DMS79 (cell line): ENCODE measurements at places on chromosomes 13 and 19.

- peak; percentile 66 for DNase-seq
Observed at GRCh38 chr19:47427241-47428176, 8.2 kb upstream of the MEIS3 start.

DNA sequence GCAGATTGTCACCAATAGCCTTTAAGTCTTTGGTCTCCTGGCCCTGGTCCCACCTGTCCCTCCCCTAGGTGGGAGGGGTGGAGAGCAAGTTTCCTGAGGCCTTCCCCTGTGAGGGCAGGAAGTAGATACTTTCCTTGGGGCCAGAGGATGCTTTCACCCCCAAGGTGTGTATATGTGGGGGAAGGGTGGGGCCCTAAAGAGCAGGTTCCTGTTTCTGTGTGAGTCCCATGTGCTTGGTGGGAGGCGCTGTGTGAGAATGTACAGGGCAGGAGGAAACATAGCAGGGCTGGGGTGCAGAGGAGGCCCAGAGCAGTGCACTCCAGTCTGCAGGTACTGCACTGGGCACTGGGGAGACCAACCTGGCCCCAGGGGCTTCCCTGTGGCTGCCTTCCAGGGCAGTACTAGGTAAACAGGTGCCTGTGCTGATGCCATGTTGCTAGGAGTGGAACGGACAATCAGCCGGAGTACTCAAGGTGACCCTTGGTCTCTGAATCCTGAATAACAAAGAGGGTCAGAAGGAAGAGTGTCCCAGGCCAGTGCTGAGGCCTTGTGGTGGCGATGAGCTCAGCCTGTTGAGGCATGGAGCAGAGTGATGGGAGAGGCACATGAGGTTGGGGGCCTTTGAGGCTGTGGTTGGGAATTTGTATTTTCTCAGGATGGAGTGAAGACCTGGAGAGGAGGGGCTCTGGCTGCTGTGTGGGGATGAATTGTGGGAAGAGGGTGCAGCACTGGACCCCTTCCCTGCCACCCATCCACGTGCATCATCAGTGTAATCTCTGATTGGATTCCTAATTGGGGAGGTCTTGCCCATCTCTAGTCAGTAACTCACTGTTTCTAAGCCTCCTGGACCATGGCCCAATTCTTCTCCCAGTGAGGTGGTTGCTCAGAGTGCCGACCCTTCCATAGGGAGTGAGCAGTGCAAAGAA lies 5.1 kb downstream of the EGLN2 start:
- no peak for DNase-seq

GRCh38 chr13:42681326-42682100 lies 99.9 kb upstream of the FAM216B start:
- no peak for DNase-seq

DNA sequence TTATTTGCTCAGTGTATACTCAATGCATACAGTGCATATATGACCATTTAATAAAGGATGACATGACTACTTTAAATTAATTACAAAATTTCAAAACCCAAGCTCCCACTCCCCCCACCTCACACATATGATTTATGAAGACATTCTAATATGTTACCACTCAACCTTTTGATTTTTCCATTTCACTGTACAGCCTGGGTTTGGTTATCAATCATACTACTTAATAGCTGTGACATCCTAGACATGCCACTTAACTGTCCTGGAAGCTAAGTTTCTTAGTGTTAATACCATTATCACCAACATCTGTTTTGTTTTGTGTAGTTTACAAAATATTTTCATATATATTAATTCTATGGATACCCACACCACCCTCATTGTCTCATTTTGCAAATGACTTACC lies 42.2 kb downstream of the UBL3 start:
- DNase-seq: no peak

DNA sequence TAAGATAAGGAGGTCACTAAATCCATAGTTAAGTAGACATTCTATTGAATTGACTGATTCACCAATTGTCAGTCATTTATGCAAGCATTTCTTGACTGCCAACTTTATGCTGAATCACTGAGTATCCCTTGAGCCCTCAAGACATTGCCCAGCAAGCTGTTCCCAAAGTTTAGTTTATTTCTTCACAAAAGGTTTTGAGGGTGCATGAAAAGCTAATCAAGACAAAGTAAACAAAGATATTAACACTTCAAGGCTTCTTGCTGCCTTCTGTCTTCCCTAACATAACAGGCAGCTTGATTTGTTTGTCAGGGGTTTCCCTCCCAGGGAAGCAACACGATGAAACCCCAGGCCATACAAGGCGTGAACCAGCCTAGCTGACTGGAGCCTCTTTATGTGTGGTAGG lies 374.4 kb downstream of the SPRY2 start:
- no peak for DNase-seq

DNA sequence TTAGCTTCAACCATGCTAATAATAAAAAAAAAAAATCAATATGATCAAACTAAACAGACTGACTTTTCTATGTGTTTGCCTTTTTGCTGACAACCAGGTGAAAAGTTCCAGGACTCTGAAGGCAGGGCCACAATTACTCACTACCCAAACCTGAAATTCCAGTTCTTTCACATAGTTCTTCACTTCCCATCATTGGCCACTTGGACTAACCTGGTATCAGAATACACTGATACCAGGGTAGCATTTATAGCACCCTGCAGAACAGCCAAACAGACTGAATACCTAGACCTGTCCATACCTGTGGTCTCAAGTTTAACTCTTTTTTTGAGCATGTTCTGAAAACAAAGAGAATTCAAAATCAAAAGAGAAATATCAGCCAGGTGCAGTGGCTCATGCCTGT lies 25.1 kb downstream of the ELF1 start:
- DNase-seq: peak; percentile 40

GRCh38 chr13:95020298-95020987 lies 280.8 kb downstream of the ABCC4 start:
- DNase-seq: no peak

GRCh38 chr19:4604912-4605311 lies 34.4 kb upstream of the TNFAIP8L1 start:
- no peak for DNase-seq

DNA sequence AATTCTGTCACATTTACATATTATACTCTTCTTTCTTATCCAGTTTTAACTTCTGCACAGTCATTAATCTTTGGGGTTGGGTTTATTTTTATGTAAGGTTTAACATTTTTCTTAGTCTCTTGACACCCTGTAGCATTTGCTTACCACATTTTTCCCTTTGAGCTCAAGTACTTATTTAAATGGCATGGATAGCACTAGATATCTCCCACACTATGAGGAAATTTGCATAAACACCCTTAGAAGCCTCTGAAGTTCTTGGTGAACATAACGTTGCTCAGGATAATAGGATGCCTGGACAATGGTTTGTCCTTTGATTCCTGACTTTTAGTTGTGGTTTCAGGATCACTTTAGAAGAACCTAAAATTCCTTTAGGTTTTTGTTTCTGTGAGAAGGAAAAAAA lies 338.9 kb downstream of the PCDH17 start:
- no peak for DNase-seq

- DNase-seq: no peak
Observed at GRCh38 chr19:944171-944567, 18.3 kb downstream of the ARID3A start.

DNA sequence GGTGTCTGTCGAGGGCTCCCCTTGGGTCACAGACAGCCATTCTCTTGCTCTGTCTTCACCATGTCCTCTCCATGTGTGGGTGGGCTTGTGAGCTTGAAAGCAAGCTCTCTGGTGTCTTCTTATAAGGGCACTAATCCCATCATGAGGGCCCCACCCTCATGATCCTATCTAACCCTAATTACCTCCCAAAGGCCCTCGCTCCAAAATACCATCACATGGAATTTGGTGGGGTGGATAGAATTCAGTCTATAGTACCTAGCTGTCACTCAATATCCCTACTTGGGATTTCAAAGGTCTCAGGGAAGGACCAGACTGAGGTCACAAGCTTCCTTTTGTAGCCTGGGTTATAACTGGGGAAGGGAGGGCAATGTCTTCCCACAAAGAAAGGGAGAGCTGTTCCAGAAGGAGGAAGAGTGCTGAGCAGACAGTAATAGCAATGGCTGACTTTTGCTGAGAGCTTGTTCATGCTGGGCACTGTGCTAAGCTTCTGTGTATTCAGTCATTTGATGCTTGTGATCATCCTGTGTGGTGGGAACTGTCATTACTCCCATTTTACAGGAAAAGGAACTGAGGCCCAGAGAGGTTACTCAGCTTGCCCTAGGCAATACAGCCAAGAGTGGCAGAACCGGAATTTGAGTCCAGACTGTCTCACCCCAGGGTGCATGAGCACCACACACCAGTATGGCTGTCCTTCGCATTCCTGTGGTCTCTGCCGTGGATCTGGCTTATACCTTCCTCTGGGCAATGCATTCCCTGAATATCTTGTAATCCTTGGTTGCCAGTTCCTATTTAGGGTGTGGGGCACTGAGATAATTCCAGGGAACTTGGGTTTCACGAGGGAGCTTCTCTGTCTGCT lies 8.2 kb downstream of the FXYD5 start:
- no peak for DNase-seq

GRCh38 chr19:15913384-15913783 lies 15.5 kb upstream of the CYP4F2 start:
- DNase-seq: no peak

- DNase-seq: no peak
Observed at GRCh38 chr19:4352701-4353121, 9.3 kb downstream of the MPND start.

- no peak for DNase-seq
Observed at GRCh38 chr19:6476155-6476895, 5.3 kb downstream of the DENND1C start.

GRCh38 chr13:99385940-99386339 lies 78.7 kb upstream of the GPR183 start:
- DNase-seq: peak; percentile 42

- no peak for DNase-seq
Observed at GRCh38 chr19:13119627-13120026, 1.6 kb downstream of the NACC1 start.

DNA sequence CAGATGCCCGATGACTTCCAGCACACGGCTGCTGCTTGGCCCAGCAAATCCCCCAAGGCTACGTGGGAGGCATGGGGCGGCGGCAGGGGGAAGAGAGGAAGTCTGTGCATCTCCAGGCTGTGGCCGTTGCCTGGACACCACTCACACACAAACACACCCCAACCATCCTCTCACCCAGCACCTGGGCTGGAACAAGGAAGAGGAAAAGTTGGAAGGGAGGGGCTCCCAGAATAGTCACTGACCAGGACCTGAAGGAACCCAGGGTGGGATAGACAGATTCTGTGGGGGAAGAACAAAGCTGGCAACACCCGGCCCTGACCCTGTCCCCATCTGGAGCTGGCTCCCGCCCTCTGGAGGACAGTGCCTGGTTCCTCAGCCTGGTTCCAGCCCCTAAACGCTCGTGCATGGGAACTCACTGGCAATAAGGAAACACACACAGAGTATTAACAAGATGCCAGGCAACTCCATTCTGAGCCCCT lies 11.2 kb downstream of the PPP6R1 start:
- DNase-seq: no peak

DNA sequence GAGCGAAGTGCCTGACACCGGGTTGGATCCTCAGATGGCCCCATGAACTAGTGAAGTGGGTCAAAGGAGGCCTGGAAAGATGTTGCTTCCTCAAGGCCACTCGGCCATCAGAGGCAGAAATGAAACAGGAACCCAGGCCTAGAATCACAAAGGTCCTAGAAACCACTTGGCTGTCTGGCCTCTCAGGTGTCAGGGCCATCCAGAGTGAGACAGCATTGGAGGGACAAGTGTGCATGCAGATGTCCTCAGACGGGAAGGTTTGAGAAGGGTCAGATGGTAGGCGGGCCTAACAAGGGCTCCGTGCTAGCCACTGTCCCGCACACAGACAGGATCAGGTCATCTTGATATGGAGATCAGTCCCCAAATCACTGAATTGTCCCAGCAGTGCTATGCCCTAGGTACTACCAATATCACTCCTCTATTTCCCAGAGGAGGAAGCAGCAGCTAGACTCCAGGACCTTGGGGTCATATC lies 14.3 kb downstream of the CCDC97 start:
- no peak for DNase-seq
